ENCODE measurements at places on chromosomes 2 and 18. TPM values are rescaled to one million over a fixed set of nuclear protein-coding genes. Genes with fewer than 3 reads are reported as not detected.

EFHD1 gene
- total RNA-seq = 1.4 TPM

ATP6V1B1 gene
- not detected for total RNA-seq

PSMA8 gene
- not detected for total RNA-seq

OSBPL6 gene
- 0.72 TPM for total RNA-seq

- no peak for DNase-seq
These were observed 139.8 kb upstream of the DLX2 start for GRCh38 chr2:172242471-172242870.

DNA sequence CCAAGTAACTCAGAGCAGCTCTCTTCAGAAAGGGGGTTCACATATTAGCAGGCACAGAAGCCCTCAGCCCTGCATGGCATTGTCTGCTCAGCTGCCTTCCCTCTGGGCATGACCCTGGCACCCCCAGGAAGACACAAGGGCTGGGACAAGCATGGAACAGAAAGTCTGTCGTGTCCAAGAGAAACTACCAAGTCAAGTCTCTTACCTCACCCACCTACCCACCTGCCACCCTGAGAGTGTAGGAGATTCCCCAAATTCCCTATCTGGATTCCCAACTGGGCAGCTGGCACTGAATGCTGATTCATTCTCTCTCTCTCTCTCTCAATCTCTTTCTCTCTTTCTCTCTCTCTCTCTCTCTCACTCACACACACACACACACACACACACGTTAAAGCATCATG is 21.6 kb downstream of the SMAD7 start:
- no peak for DNase-seq

GRCh38 chr2:170155022-170155722 is 22.8 kb upstream of the MYO3B start:
- DNase-seq = no peak

DNA sequence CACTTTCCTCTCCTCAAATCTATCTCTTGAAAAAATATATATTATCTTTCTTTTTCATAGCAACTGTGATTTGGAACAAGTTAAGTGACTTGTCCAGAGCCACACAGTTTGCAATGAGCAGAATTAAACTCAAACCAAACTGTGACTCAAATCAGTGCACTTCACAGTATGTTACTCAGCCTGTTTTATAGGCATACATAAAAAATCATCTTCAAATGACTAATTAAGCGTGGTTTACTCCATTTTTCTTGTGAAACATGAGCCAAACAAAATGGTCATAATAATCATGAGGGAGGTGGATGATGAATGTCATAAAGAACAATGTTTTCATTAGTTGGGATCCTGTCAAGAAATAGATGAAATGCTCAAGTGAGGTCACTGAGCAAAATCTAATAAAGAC is 6.1 kb upstream of the CCDC178 start:
- no peak for DNase-seq
